ENCODE measurements at places on chromosomes 6 and 20.
A peak's percentile ranks its signal among the peaks of the same experiment; 100 is the strongest.

GRCh38 chr6:107132330-107132954 lies 17.1 kb upstream of the BEND3 start:
- DNase-seq, result peak; percentile 26

- no peak for DNase-seq
Measured at GRCh38 chr6:27601668-27602254, 128.9 kb upstream of the ZNF184 start.

DNA sequence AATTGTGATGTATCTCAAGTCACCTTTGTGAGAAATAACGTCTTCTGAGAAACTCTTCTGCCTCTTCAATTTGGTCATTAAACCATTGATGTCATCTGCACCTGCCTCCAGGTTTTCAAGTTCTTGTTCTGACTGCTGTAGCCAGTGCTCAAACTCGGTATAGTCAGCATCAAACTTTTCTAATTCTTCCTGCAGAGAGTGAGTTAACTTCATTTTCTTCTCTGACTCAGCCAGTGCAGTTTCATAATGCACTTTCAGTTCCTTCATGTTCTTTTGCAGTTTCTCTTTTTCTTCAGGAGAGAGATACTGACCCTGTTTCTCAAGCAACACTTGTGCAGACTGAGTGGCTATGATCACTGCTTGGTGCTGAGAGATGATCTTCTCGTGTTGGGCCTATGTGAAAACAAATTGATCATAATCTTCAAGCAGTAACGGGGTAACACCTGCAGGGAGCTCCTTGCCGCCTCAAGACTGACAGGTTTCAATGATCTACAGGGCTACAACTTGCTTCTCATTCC lies 48.8 kb downstream of the DST start:
- DNase-seq, result no peak

GRCh38 chr6:108730635-108731515 lies 117.3 kb upstream of the ARMC2 start:
- no peak for DNase-seq

DNA sequence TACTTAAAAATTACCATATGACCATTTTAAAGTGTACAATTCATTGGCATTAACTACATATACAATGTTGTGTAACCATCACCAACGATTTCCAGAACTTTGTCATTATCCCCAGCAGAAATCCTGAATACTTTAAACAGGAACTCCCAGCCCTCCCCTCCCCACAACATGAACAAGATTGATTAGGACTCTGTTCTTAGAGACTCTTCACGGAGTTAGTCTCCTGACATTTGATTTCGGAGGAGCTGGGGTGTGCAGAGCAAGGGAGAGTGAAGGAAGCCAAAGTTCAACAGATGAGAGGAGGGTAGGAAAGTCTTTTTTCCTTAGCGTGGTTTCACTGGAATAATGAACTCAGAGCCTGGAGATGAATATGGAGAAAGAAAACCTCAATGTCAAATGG lies 17.2 kb upstream of the QKI start:
- no peak for DNase-seq

DNA sequence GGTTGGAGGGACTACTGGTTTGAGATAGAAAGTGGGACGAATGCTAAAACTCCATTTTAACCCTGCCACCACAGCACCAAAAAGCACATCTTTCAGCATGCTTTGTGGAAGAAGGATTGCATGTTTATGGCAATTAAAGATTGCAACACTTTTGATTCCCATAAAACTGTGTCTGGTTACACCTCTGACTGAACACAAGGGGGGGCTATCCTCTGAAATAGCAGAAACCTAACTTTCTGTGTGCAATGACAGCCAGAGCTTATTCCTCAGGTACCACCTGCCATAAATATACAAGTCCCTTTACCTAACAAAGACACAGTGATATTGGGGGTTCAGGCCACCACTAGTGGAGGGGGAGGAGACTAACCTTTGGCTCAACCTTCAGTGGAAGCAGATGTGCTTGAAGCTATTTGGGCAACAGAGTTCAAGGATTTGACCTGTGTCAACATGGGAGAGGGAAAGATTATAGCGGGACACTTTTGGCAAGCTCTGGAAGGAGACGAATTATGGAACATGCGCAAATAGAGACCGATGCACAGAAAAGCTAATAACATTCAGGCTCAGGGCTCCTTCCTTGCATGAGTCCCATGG lies 9.6 kb upstream of the PLG start:
- DNase-seq, result no peak

GRCh38 chr6:111971866-111972532 lies 81.9 kb upstream of the CCN6 start:
- DNase-seq, result no peak

Measured in DMS153 (cell line).